NCI-H526 treated with DMSO at 0.1 percent for 48 hours (cell line): ENCODE measurements at places on chromosomes 1 and 21.

DNA sequence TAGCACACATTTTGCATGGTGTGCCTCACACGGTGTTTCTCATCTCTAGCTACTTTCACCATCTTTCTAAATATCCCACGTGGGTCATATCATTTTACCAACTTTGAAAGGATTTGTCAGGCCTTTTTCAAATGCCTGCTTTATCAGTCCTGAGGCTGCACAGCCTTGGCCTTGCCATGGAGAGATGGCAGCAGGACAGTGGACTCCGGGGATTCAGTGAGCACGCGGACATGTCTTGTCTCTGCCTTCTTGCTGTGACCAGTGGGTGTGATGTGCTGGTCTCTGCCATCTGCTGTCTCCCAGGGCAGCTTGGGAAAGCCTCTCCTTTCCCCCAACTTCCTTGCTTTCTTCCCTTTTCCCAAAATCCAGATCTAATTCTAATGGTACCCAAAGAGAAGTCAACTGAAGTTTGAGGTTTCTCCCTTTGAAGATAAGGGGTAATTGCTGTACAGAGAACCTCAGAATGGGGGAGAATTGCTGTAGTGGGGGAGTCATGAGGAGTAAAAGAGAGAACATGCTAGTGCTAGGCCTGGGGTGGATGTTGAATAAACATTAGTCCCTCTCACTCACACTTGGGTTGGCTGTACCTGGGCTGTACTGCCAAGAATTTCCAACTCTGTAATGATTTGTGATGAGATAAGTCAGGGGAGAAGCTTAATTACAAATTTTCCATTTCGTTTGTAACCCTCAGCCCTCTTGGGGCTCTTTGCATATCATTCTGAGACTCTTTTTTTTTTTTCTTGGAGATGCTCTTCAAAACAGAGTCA, 99.5 kb downstream of the GALNT2 start:
- no peak for DNase-seq

DNA sequence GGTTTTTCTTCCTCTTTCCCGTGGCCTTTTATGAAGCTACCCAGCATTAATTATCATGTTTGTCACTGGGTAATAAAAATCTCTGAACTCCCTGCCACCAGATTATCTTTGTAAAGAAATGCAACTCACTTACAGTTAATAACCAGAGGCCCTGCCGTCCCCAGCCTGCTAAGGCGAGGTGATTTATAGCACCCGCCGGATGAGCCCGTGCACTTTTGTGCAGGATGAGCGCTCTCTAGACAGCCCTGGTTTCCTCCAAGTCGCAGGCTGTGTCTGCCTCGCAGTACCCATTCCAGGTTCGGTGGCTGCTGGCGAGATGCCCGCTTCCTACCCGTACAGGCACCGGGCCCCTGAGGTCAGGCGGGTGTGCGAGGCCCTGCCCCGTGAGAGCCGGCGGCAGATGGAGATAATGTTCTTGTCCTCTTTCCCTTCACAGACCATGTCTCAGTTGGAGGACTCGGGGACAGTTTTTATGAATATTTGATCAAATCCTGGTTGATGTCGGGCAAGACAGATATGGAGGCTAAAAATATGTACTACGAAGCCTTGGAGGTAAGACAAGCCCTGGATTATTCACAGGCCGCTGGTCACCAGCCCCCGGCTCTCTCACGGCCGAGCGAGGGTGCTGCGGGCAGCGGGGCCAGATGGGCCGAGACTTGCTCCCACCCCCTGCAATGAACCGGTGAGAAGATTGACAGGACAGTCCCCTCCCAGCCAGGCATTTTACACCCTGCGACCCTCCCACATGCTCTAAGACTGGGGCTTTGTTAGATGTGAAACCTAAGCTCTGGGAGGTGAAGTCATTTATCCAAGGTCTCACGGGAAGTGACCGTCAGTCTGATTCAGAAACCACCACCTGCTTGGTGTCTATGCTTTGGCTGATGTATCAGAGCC, 28.5 kb upstream of the SELENON start:
- peak; percentile 12 for DNase-seq

- DNase-seq, result no peak
Measured at GRCh38 chr1:228935855-228936727, 200.8 kb downstream of the RHOU start.

DNA sequence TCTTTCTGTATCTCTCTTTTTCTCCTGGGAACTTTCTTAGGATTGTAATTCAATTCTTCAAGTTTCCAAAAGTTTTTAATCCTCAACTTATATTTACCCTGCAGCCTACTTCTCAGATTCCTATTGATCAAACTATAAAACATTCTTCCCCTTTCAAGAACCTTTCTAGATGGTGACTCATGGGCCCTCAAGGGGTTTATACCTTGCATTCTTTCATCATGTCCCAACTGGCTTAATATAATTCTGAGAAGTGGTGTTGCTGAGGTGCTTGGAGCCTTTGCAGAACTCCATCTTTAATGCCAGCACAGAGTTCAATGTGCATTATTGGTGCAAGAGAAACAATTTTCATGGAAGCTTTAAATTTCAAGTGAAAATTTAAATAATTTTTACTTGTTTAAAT, 273.4 kb downstream of the VAV3 start:
- no peak for DNase-seq

GRCh38 chr1:16183765-16184556, 28.1 kb upstream of the EPHA2 start:
- no peak for DNase-seq

DNA sequence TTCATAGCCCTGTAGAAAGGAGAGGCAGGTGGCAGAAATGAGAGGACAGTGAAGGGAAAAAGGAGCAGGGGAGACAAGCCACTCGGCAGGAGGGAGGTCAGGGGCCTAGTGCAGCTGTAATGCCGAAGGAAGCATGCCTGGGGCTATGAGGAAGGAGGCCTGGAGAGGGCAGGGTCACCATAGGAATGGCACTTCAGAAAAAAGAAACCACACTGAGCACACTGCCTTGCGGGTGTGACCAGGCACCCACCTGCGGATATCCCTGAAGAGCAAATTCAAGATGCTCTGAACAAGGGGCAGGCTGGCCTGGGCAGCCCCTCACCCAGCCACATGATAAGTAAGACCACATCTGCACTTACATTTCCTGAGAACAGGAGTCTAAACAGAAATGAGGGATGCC, 104.7 kb downstream of the JAK1 start:
- DNase-seq, result no peak

GRCh38 chr21:45542242-45542666, at the start of gene SLC19A1:
SLC19A1 (minus strand) TSS chr21:45542440; CDS start chr21:45537959, 4,481 bp downstream.
- DNase-seq, result no peak

DNA sequence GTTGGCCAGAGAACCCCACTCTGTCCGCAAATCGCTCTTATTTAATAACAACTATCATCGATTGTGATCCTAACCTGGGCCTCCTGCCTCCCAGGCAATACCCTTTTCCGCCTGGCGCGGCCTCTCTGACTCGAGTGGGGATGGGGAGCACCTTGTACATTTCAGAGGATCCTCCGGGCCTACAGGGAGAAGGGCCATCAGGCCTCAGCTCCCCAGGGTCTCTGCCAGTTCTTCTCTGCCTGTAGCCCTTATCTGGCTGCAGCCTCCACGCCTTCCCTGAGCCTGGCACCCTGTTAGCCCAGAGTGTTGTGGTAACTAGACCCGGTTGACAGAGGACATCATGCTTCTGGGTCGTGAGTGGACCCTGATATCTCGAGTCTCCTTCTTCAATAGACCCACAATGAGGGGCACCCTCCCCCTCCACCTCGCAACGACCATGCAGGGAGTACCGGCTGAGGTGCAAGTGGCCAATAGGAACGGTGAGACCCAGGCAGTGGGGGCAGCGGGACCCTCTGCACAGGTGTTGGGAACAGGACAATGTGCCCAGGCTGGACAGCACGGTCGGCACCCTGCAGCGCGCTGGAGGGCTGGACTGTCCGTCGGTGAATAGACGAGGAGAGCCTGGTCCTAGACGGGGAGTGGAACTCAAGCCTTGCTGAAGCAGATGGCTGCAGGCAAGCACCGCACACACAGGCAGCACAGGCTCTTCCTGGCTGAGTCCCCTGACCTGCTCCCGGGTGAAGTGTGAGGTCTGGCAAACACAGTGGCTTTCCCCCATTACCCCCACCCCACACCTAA, 7.1 kb upstream of the CRYBG2 start:
- DNase-seq, result no peak

DNA sequence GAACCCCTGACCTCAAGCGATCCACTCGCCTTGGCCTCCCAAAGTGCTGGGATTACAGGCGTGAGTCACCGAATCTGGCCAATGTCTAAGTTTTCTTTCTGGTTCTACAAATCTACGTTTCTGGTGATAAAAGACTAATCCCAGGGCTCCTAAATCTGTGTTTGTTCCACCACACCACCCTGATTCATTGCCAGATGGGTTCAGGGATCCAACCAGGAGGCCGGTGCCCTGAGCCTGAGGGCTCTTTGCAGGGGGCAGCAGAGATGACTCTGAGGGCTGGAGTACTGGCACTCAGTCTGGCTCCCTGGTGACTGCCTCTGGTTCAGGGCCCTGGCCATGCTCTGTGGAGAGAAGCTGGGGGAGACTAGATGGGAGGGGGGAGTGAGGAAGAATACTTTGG, 10.5 kb upstream of the OPRD1 start:
- no peak for DNase-seq

DNA sequence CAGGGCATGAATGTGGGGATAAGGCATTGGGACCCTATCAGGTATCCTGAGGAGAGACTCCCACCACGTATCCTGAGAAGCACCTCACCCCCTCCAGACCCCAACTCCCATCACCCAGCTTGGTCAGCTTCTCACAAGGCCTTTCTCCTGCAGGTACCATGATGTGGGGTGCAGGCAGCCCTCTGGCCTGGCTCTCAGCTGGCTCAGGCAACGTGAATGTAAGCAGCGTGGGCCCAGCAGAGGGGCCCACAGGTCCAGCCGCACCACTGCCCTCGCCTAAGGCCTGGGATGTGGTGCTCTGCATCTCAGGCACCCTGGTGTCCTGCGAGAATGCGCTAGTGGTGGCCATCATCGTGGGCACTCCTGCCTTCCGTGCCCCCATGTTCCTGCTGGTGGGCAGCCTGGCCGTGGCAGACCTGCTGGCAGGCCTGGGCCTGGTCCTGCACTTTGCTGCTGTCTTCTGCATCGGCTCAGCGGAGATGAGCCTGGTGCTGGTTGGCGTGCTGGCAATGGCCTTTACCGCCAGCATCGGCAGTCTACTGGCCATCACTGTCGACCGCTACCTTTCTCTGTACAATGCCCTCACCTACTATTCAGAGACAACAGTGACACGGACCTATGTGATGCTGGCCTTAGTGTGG, 1.3 kb downstream of the GPR3 start:
- DNase-seq, result no peak

GRCh38 chr1:16979475-16980327, 719 bp downstream of the MFAP2 start:
- DNase-seq, result no peak

DNA sequence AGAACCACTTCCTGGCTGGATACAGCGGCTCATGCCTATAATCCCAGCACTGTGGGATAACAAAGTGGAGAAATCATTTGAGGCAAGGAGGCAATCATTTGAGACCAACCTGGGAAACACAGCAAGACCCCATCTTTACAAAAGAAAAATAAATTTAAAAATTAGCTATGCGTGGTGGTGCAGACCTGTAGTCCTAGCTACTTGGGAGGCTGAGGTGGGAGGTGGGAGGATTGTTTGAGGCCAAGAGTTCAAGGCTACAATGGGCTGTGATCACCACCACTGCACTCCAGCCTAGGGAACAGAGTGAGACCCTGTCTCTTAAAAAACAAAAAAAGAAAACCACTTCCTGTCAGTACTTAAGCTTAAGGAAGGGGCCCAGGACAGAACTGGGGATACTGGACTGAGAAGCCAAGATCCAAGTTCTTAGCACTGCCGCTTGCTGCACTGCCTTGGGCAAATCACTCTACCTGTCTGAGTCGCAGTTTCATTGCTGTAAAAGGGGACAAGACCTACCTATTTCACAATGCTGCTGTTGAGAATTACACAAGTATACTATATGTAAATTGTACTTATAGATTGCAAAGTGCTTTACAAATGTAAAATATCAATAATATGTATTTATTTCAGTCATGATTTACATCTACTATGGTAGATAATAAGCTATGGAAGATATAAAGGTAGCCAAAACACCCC, 154.9 kb downstream of the RERE start:
- DNase-seq, result no peak

DNA sequence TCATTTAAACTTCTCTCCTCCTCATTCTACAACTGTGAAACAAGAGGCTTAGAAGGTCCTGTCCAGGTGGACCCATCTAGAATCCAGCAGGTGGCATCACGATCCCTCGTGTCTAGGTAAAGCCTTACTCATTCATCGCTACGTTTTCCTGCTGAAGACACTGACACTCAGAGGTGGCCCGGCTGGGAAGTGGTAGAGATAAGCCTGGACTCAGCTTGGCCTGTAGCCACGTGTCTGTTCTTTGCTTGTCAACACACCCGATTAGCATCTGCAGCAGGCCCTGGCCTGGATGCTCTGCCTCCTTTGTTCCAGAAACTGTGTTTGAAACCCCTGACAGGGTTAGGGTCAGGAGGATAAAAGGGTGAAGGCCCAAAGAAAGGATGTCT, 43.4 kb downstream of the PARP1 start:
- DNase-seq, result no peak

DNA sequence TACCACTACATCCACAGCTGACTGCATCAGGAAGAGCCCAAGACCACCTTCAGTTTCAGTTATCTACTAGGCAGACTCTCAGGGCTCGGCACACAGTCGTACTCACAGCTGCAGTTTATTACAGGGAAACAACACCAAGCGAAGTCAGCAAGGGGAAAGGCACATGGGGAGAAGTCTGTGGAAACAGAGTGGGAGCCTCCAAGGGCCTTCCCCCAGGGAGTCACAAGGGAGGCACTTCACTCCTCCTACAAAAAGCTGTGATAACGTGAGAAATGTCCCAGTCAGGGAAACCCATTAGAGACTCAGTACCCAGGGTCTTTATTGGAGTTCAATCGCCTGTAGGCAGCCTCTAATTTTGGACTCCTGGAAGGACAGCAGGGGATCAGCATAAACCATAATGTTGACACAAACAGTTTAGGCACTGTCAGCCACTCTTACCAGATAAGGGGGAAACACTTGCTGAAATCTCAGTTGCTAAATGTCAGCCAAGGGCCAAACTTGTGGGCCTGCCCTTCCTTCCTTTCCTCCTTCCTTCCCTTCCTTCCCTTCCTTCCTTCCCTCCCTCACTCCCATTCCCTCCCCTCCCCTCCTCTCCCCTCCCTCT, 444.0 kb downstream of the SMYD3 start:
- no peak for DNase-seq

GRCh38 chr1:217275655-217276398, 355.1 kb downstream of the GPATCH2 start:
- no peak for DNase-seq

DNA sequence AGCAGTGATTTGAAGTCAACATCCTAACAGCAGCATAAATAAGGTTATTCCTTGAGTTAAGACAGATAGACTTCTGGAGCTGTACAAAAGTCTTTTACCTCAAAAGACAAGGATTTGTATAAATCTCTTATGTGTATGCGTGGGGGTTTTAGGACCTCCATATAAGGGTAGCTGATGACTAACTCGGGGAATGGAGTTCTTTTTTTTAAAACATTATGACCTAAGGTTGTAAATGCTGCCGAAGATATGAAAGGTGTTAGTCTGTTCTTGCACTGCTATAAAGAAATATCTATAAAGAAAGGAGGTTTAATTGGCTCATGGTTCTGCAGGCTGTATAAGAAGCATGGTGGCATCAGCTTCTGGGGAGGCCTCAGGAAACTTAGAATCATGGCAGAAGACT, 90.4 kb downstream of the EPB41 start:
- no peak for DNase-seq

- no peak for DNase-seq
Measured at GRCh38 chr1:29050166-29050565, 73.5 kb downstream of the TMEM200B start.

- DNase-seq, result no peak
Measured at GRCh38 chr1:36642802-36643201, 160.1 kb upstream of the CSF3R start.
